ENCODE measurements at places on chromosomes 11 and 22.

DNA sequence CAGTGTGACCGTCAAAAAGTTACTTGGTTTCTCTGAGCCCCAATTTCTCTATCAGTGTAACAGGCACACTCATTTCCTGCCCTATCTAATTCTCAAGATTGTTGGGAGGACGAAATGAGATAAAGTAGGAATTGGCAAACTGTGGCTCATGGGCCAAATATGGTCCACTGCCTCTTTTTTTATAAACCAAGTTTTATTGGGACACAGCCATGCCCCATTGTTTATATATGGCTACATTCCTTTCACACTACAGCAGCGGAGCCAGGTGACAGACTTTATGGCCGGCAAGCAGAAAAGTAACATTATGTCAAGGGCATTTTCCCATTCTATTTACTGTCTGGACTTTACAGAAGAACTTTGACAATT, 116.7 kb upstream of the TIMP3 start:
- DNase-seq = no peak

- DNase-seq = peak; percentile 66
Measured at GRCh38 chr22:30262917-30263741, 3.5 kb downstream of the OSM start.

- no peak for DNase-seq
Measured at GRCh38 chr11:70448983-70449567, 50.7 kb downstream of the CTTN start.

DNA sequence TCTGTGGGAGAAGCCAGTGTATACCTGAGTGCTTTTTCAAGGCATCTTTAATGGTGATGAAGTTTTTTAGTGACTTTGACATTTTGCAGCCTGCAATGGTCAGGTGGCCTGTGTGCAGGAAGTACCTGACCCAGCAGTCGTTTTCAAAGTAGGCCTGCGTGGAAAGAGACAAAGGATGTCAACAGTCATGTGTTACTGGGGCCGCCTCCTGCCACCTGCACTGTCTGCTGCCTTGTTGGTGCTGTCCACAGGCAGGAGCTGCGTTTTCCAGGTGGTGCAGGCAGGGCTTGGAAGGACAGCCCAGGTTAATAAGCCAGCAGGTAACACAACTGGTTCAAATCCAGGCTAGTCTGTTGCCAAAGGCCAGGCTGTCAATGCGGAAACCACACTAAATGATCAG, 26.5 kb upstream of the NAP1L4 start:
- no peak for DNase-seq

GRCh38 chr11:20160425-20161229, at the start of gene DBX1:
Gene DBX1 (minus strand): TSS chr11:20160475. CDS start chr11:20160324, 151 bp downstream.
- no peak for DNase-seq

- no peak for DNase-seq
Measured at GRCh38 chr11:68503251-68503687, 42.7 kb downstream of the PPP6R3 start.

DNA sequence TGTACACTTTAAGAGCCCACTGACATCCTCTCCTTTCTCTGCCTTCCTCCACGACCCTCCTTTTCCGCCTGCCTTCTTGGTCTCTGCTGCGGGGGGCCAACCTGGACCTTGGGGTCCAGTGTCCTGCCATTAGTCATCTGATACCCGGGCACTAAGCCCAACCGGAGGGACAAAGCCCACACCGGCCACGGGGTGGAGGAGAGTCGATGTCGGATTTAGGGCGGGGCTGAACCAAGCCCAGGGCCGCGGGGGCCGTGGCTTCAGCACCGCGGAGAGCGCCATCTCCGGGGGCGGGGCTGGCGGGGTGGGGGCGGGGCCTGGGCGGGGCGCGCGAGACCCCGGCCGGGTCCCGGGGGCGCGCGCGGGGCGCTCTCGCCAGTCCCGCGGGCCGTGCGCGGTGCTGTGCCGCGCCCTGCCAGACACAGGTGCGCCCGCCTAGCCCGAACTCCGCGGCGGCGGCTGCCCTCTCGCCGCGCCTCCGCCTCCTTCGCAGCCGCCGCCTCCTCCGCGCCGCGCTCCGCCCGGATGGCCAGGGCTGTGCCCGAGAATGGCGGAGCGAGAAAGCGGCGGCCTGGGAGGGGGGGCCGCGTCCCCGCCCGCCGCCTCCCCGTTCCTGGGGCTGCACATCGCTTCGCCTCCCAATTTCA, at the start of gene MAPK8IP1:
Gene MAPK8IP1, plus strand, starts transcription at position 378 of the 647 bp plus-strand sequence. Its CDS starts 170 bp downstream, at position 548.
- DNase-seq = peak; percentile 54

GRCh38 chr11:35588627-35589026, 29.6 kb upstream of the FJX1 start:
- DNase-seq = no peak

DNA sequence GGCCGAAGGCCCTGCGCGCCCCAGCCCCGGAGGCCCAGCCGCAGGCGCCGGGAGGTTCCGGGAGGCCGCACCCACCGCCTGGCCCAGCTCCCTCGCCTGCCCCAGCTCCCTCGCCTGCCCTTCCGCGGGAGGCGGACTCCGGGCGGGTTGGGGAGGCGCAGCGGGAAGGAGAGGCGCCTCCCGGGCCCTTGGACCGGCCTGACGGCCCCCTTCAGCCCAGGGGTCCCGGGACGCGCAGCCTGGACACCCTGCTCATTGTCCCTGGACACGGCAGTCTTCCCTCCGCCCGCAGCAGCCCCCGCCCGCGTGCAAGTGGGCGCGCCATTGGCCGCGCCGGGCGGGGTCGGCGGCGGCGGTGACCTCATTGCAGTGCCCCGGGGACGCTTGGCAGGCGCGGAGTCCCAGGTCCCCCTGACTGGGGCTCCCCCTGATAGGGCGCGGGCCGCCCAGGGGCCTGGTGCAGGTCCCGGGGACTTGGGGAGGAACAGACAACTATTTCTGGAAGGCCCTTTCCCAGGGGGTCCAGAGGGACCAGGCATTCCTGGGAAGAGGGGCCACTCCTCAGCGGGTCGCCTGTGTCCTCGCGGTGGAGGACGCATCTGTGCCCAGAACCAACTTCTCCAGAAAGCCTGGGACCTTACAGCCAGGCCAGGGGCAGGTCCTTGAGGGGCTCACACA, 501 bp downstream of the CD151 start:
- DNase-seq = no peak

GRCh38 chr11:76185931-76186401, 20.3 kb downstream of the WNT11 start:
- no peak for DNase-seq

GRCh38 chr11:106517426-106517825, 440.0 kb downstream of the AASDHPPT start:
- DNase-seq = no peak

DNA sequence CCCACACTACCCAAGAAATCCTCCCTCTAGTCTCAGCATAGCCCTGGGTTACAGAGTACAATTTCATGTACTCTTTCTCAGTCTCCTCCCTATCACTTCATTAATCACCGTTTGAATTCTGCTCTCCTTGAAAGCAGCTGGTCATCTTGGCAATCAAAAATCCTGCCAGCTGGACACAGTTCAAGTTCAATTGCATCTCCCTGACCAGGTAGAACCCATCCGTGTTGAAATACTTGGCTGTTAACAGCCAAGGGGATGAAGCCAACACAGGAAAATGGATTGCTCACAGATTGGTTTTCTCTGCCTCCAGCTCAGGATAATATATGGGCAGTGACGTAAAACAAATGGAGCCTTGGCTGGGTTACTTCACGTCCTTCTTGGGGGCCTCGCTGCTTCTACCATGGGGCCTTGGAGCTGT, 55.1 kb upstream of the GRK3 start:
- DNase-seq = no peak

DNA sequence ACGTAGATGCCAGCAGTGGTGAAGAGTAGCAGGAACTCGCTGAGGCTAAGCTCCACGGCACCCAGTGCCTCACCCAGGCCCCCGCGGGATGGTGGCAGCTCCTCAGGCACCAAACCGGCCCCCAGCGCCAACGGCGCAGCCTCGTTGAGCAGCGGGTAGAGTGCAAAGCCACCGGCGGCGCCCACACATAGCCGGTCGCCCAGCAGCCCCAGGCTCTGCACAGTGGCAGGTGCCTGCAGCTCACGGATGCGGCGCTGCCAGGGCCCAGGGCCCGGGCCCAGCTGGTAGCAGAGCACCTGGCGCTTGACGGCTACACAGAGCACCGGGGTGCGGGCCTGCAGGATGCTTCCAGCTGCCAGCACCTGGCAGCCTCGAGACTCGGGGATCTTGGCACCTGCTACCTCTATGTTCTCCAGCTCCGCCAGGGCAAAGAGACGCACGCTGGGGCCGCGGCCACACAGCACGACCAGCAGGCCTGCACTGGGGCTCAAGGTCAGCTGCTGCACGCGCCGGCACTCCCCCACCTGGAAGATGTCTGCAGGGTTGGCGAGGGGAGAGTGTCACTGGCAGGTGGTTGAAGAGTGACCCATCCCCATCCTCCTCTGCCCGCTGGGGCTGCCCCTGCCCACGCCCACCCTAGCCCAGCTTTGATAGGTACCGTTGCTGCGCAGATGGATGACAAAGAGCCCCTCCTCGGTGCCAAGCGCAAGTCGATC, 14.8 kb downstream of the CDC42BPG start:
- DNase-seq = no peak

- DNase-seq = no peak
Measured at GRCh38 chr11:3860375-3860774, 4.9 kb downstream of the STIM1 start.

DNA sequence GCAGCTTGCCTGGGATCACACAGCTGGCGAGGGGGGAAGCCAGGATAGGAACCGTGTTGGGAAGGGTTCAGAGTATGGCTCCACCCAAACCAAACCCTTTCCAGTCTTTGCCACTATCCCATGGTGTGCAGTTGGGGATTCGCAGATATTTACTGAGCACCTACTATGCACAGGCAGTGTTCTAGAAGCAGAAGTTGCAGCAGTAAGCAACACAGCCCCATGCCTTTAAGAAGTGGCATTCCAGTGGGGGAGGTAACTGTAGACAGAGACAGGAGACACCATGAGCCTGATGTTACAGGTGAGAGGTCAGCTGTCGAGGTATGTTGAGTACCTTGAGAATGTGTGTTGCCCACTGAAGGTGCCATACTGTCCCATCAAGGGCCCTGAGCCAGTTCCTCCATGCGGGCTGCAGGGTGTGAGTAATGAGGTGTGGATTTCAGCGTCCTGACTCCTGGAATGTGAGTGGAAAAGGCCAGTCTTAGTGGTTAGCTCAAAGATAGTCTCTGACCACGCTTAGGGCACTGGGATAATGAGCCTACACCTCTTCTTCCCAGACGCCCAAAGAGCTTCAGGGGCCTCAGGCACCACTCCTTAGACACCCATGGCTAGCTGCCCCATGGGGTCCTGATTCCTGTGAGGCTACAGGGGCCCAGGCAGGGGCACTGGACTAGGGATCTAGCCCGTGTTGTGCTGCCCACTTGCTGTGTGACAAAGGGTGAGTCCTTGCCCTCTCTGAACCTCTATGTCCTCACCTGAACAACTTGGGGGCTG, 71.8 kb upstream of the TP53I11 start:
- DNase-seq = no peak

DNA sequence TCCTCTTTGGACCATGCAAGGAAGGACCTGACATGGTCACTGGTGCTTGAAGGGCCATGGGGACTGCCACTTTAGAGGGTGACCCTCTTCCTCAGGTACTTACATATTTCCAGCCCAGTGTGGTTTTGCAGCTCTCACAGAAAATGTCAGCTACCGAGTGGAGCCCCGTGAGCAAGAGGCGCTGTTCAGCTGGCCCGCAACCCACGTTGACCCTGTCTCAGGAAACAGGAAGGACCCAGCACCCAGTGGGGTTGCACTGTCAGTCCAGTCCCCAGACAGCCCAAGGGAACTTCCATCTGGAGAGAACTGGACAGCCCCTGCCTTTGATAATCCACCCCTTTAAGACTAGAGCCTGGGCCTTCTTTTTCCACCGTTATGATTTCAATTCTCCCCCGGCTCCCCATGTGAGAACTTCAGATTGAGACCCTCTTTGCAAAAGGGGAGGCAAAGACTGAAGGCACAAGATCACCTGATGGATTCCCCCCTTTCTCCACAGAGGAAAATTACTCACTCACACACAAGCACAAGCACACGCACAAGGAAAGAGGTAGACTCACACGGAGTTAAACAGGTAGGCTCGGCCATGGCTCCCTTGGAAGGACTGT, 3.4 kb downstream of the YPEL4 start:
- DNase-seq = no peak

DNA sequence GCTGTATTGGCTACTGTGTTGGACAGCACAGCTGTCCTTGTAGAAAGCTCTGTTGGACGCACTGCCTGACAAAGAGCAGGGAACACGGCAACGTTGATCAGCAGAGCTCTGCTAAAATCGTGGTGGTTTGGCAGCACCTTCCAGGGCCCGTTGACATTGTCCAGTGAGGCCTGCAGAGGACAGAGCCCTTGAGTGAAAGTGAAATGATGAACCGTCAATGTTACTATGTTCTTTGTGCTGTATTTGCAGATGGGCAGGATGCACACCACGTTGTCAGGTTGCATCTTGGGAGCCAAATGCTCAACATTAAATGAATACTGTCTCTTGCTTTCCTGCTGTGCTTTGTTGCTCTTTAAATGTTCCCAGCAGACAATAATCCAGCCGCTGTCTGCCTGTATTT, 69.7 kb downstream of the NELL1 start:
- DNase-seq = no peak

- peak; percentile 10 for DNase-seq
Measured at GRCh38 chr11:18775492-18776292, 15.9 kb downstream of the PTPN5 start.

- no peak for DNase-seq
Measured at GRCh38 chr11:64500176-64501013, 90.6 kb upstream of the SLC22A12 start.

DNA sequence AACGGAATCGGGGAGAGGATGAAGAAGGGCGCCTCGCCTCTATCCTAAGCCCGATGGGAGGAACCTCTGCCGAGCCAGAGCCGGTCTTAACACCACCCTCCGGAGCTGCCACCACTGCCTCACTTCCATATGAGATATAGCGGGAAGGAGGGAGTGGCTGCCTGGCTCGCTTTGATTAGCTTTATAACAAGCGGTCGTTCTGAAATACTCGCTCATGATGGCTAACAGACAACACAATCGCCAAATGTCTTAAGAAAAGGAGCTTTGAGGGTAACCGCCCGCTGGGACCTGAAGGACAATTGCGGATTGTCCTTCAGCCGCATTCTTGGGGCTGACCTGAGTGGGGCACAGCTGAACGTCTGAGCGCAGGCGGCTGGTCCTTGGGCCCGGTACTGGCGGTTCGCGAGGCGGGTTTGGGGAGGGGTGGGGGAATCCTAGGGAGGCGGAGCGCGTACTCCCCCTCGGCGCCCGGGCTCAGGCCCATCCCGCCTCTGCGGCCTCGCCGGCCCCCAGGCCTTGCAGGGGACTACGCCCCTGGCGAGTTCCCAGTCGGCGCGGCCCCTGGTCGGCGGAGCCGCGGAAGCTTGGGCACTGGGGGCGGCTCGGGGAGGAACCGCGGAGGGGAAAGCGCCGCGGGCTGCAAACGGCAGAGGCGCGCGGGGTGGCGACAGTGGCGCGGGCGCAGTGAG, at the start of gene PLAAT5:
Gene PLAAT5, minus strand, starts transcription at position 617 of the 689 bp plus-strand sequence. Its CDS starts 133 bp downstream, at position 484.
- no peak for DNase-seq

DNA sequence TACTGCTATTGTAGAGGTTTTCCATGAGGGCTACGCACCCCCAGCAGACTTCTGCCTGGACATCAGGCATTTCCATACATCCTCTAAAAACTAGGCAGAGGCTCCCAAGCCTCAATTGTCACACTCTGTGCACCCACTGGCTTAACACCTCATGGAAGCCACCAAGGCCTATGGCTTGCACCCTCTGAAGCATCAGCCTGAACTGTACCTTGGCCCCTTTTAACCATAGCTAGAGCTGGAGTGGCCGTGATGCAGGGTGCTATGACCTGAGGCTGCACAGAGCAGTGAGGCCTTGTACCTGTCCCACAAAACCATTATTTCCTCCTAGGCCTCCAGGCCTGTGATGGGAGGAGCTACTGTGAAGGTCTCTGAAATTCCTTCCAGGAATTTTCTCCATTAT, 33.9 kb downstream of the AAMDC start:
- DNase-seq = no peak
